ENCODE measurements at places on chromosomes 7 and 10.

DNA sequence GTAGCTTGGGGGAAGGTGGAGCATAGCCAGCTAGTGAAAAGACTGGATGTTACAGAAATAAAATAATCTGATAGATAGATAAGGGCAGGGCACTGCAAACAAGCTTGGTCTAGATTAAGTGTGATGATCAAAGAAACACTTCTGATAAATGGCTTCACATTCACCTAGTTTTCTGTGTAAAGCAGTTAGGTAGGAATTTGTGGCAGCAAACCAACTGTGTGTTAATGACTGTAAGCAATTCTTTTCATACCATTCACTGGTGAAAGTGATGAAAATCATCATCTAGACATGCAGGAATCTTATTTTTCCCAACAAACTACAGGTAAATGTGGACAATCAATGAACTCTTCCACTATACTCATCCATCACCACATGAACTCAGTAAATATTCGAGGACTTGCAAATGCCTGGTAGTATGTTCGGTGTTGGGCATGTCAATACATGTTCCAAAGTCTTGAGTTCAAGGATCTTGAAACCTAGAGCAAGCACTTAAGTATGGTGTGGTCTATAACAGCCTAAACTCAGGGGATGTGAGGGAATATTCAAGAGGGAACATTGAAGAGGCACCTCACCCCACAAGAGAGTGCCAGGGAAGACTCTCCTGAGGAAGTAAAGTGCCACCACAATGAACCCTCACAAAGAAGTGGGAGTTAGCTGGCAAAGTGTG, 20.5 kb downstream of the PON3 start:
- DNase-seq, result no peak

- no peak for DNase-seq
Observed at GRCh38 chr7:119712886-119713462, 560.0 kb upstream of the KCND2 start.

DNA sequence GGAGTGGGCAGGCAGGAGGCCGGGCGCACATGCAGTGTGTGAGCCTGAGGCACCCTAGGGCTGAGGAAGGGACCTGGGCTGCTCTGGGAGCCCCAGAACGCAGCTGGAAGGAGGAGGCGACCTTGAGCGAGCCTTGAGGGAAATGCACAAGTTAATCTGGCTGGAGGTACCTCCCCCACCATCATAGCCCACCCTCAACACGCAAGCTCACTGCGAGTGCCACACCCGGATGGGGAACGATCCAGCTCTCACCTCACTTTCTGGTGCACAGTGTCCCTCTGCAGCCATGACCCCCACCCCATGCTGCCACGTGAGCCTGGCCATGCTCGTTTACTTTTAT, 162.4 kb upstream of the PPP2R2D start:
- DNase-seq, result no peak

GRCh38 chr10:125722811-125723210, 3.3 kb downstream of the EDRF1 start:
- DNase-seq, result no peak

GRCh38 chr7:113044394-113044793, 42.2 kb downstream of the GPR85 start:
- DNase-seq, result no peak

DNA sequence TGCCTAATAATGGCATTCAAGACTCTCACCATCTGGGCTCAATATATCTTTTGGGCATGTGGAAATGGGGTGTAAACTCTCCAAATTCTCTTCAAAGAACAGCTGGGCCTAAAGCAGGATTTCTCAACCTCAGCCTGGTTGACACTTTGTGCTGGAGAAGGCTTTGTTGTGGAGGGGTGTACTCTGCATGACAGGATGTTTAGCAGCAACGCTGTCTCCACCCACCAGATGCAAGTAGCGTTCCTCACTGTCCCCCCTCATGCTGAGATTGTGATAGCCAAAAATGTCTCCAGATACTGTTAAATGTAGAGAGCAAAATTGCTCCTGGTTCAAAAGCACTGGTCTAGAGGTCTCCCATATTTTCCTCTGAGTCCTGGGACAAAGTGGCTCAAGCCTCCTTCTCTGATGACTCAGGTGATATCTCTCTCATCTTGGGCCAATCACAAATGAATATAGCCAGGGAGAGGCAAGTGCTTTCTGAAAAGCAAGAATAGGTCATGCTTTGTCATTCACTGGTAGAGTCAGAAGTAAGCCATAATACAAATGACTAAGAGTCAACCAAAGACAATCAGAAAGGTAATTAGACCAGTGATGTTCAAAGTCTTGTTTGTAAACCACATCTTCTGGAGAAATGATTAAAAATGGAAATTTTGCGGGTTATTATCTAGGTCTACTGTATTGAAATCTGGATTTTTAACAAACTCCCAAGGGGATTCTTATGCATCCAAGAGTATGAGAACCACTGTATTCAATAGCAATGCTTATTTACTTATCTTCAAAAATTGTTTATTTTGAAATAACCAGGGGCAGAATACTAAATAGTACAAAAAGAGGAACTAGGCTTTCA, 330.8 kb downstream of the PTEN start:
- no peak for DNase-seq

GRCh38 chr7:32170838-32171237, 100.6 kb upstream of the PDE1C start:
- no peak for DNase-seq

Measured in fibroblast of skin of scalp (primary cell).